ENCODE measurements at places on chromosomes 5 and 9.

GRCh38 chr5:176687881-176688280, 40.6 kb downstream of the TSPAN17 start:
- DNase-seq = no peak

- DNase-seq = no peak
These were observed 183.3 kb downstream of the DEPDC1B start for GRCh38 chr5:60516688-60517087.

DNA sequence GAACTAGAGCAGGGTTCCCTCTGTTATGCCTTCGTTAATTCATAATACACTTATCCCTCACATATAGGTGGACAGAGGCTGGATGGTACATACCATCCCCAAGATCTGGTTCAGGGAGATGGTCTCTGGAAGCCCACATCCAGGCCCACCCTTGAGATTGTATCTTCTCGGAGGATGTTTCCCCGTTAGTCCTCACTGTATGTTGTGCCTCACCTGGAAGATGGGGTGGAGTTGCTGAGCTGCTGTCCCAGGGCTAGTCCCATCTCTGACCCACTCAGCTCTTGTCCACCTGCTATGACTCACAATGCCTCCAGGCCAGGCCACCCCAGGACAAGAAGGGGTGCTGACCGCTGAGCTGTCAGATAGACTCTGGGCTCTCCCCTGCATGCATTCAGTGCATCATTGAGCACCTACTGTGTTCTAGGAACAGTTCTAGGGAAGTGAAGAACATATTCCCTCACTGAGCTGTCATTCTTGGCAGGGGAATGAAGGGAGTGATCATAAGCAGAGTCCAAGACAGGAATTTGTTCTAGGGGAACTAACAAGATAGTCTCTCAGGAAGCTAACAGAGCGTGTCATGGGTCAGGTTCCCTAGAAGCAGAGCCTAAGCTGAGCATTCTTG, at the start of gene CBY3:
Gene CBY3, minus strand, starts transcription at position 255 of the 622 bp plus-strand sequence. Its CDS starts 116 bp downstream, at position 139.
- DNase-seq = no peak

- no peak for DNase-seq
These were observed 32.5 kb downstream of the S1PR3 start for GRCh38 chr9:89023740-89024139.

- no peak for DNase-seq
These were observed 10.5 kb upstream of the PLEKHG4B start for GRCh38 chr5:81391-82021.

DNA sequence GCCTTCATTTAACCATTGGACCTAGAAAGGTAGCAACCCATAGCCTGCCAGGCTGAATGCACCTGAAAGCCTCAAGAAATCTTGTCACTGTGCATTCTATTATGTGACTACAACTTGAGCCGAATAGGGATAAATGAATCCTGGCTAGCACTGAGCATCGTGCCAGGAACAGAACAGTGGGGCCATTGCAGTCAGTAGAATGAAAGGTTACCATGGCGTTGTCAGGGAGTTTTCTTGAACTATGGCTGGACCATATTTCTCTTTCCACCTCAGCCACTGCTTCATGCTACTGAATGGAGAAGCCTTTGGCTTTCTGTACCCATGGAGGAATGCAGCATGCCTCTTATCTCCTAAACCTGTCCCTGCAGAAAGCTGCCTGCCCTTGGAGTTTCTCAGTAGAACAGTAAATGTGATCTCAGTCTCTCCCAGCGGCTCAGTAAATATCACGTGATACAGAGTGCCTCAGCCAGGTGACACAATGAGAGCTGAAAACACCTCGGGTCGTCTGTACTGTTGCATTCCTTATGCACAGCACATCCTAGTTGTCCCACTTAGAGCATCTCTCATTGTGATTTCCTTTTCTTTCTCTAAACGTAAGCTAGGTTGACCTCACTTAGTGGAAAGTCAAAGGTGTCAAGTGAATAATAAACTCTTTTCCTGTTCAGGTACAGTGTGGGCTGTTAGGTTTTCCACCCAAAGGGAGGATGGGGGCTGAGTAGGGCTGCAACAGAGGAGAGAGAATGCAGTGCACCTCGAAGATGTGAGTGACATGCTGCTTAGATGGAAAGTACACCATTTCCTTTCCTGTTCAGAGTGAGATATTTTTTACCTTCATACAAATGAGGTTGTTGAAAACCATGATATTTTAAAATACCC, 115.3 kb downstream of the MACIR start:
- DNase-seq = peak; percentile 20

DNA sequence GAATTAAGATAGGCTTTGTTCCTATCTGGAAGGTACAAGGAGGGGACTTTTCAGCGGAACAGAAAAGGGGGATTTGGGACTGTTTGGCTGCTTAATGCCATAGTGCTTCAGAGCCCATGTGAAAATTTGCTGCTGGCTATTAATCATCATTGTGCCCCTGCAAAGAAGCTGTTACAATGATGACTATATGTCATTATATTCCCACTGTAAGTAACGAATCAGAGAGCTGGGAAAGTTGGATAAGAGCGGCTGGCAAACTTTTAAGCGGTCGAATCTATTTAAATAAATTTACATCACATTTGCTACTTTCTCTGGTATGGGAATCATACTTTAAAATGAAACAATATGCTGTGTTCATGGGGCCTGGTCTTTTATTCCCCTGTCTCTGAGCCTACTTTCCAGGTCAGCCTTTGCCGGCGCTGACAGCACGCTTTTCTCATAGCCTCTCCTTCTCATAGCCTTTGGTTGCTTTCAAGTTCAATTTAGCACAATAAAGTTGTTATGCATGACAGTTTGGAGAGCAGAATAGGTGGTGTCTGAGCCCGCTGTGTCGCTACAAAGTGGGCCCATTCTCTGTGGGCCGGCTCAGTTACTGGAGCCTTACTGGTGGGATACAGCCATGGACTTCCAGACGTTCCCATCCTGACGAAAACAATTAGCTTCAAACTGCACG, 271.2 kb upstream of the TMEM161B start:
- DNase-seq = no peak

- DNase-seq = no peak
These were observed 222.5 kb upstream of the DAPK1 start for GRCh38 chr9:87275047-87275725.

DNA sequence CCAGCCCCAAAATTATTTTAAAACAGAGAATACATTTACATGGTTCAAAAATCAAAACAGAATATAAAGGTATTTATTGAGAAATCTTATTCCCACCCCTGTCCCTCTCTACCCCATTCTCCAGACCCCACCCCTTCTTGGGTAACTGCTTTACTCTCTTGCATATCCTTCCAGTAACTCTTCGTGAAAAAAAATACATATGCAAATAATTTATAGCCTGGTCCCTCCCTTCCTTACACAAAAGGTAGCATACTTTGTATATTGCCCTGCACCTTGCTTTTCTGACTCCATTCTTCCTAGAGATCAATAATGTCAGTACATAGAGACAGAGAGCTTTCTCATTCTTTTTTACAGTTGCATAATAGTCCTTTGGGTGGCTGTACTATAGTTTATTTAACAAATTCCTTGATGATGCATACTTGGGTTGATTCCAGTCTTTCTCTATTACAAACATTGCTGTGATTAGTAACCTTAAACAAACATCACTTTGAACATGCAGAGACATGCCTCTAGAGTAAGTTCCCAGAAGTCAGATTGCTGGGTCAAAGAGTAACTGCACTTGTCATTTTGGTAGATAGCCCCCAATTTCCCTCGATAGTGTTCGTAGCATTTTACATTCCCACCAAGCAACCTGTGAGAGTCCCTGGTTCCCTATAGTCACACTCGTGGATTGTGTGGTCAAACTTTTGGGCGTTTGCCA, 47.9 kb downstream of the STOM start:
- peak; percentile 56 for DNase-seq

GRCh38 chr9:91073811-91074771, 272.5 kb downstream of the SYK start:
- DNase-seq = peak; percentile 42

GRCh38 chr5:65065001-65065511, 296.3 kb downstream of the CWC27 start:
- no peak for DNase-seq

DNA sequence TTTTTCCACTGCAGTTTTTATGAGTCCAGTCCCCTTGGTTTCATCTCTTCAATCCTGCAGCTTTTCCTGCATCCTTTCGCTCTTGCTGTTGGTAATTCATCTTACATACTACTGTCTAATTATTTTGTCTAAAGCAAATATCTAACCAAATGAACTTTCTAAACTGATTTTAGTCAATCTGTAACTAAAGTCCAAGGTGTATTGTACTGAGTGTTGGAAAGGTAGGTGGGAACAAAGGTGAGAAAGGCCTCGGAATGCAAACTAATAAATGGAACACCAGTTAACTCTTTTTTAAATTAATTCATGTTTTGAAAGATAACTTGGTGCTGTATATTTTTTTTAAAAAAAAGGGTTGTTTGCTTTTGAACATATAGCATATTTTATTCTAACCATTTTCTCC, 152.7 kb upstream of the CYLC2 start:
- peak; percentile 66 for DNase-seq

GRCh38 chr9:81902626-81903025, 25.6 kb upstream of the SPATA31D4 start:
- no peak for DNase-seq

GRCh38 chr9:111094958-111095357, 56.7 kb upstream of the LPAR1 start:
- no peak for DNase-seq

DNA sequence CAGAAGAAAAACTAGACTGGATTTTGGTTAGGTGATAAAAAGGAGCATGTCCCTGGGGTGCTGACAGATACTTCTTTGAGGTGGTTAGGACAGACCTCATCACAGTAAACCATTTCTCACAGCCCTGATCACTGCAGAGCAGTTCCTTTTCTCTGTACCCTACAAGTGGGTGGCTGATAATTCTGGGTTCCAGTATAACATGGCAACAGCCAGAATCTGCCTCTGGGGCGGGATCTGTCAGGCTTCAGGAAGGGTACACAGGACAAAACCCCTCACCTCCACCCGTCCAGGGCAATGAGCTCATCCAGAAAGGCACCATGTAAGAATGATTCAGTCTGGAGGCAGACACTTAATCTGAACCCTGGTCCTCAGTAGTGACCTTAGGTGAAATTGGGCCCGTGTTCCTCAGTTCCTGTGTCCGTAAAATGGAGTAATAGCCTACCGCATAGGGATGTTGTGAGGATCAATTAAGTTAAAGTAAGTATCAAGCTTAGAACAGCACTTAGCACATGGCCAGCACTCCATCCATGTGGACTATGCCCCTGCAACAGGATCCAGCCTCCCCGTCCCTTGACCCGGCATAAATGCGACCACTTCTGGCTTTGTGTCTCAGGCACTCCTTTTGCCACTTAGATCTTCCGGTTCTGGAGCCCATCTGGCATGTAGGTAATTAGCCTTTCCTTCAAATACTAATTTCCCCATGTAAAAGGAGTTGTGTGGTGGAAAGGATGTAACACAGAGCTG, 129.2 kb downstream of the LHFPL2 start:
- peak; percentile 44 for DNase-seq

DNA sequence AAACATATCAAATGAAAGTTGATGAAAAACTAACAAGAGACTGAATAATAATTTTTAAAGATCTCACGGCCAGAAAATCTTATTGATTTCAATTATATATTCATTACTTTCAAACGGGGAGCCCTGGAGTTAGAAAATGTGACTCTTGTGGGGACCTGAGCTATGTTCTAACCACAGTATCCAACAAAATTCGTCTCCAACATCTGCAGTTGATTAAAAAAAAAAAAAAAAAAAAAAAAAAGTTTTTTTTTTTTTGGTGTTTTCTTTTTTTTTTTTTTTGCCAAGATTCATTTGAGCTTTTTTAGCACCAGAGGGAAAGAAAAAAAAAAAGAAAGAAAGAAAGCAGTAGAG, 144.3 kb upstream of the PIK3R1 start:
- no peak for DNase-seq

DNA sequence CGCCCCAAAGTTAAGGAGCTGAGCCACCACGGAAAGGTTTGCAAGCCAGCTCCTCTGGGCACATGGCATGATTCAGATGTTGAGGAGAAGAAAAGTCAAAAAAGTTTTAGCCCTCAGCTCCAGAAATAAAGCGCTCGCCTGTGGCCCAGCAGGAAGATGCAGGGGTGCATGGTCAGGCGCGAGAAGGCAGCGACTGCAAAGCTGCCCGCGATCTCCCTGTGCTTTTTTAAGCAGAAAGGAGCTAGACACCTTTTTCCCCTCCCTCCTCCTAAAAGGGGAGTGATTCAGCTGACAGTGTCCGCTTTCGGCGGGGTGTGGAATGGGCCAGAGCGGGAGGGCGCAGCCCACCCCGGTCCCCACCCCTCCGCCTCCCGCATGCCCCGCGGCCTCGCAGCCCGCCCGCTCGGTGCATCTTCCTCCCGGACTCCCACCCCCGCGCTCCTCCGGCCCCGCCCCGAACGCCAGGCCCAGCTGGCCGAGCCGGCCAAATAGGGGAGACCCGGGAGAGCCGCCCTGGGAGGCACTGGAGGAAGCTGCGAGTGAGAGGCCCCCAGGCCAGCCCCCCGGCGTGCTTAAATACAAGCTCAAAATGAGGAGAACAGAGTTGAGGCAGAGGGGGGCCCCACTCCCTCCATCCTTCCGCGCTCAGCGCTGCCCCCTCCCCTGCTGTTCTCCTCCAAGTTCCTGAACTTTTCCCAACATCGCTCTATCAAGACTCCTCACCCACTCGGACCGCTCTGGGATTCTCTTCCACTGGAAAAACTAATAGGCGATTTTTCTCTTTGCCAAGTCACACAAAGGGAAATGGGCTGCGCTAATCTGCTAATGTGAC, at the start of gene ADAMTS12:
Gene ADAMTS12, minus strand, starts transcription at position 203 of the 832 bp plus-strand sequence. Its CDS starts 134 bp downstream, at position 69.
- DNase-seq = no peak

DNA sequence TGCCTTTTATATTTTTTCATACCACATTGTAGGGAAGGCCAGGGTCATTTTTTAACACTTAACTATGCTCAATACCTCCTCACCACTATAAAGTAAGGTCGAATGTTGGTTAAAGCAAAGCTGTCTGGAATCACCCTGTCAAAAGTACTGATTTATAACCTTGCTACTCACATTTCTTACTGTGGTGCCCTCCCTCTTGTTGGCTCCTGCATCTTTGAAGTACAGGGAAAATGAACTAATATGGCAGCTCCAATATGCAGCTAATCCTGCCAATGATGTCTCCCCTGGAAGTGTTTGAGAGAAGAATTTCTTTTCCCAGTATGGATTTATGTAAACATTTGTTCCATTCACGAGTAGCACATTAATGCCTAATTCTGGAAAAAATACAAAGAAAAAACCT, 108.4 kb upstream of the RPS23 start:
- DNase-seq = no peak

DNA sequence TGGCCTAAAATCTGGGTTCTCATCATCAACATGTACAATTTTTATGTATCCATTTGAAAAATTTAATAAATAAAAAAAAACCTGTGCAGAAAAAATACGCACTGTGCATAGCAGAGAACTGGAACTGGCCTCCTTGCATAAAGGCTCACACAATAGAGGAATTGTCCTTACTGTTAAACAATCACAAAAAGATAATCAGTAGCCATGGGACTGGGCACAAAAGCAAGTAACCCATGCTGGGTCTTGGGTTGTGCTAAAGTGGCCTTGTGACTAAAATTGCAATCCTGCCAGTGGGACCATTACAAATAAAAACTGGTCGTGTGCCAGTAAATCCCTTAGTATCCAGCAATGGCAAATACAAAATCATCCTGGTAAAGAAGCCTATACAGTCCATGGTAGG, 1646.6 kb downstream of the MAT2B start:
- DNase-seq = no peak
